ENCODE measurements at places on chromosomes 6 and 20.

DNA sequence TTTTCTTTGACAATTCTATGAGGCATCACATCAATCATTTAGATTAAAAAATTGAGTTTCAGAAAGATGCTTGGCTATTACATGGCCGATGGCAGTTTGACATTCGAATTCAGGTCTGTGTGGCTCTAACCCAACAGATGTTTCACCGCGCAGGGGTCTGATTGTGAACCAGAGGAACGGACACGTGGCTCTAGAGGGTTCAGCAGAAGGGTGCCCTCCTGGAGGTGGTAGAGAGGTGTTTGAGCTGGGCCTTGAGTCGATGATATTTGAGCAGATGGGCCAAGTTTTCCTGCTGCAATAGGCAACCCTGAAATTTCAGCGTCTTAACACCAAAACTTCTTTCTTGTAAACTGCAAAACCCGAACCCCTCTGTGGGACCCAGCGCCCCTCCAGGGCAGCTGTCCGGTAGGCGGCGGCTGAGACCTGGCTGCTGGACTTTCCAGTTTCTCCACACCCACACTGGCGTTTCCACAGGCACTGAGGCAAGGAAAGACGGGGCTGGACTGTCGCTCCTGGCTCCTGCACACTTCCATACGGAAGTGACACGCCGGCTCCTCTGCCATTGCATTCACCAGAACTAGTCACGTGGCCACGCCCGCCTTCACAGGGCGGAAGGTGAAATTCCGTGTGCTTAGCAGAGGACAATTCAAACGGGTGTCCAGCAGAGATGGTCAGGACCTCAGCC is 11.3 kb upstream of the AFDN start:
- no peak overlapping the region for H3K27ac ChIP-seq
- H3K27me3 ChIP-seq = no peaks in the 10 kb centered on the region
- DNase-seq = no peak
- H3K4me3 ChIP-seq = no peak overlapping the region

DNA sequence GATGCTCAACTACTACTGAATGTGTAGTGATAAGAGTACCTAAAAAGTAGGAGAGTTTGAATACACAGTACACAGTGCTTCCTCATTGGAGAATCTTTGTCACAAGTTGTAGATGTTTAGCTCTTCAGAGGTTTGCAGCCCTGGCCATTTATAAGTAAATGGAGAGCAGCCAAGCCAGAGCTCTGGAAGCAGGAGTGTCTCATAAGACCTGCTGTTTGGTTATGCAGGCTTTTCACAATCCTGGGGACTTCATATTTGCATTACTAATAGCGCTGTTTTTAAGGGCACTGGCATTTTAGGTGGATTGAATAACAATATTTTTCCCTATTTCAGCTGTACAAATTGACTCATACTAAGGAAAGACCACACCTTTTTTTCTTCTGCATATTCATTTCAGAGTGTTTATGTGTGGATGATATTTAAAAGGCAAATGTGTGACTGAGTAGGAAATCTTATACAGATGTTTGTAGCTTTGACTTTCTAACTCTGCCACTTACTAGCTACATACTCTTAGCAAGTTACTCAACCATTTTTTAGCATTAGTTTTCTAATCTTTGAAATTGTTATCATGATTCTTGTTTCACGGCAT is 730.5 kb upstream of the MAP3K7 start:
- no peaks in the 10 kb centered on the region for H3K27me3 ChIP-seq
- no peaks in the 10 kb centered on the region for H3K36me3 ChIP-seq
- no peak overlapping the region for H3K27ac ChIP-seq
- no peak for DNase-seq
- no peak overlapping the region for H3K4me3 ChIP-seq

DNA sequence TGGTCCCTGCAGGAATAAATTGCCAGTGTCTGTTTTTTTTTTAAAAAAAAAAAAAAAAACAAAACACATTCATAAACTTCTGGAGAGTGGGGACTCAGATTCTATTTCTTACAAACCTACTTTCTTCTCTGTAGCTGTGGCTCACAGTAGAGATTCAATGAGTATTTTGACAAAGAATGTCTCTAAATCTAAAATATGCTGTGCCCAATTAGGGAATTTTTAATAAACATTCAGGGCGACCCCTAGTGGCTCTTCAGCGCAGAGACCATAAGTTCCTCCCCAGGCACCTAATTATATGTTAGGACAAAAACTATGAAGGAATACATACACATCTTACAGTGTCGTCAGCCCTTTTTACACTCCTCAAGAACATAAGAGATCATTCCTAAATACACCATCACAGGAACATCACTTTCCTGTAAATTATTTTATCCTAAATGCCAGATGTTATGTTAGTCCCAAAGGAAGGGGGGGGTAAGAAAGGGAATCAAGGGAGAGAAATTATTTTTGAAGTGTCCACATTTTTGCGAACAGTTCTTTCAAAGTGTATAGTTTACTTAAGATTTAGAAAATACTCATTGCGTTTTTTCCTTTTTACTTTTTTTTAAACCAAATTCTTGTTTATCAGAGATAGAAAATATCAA is 21.8 kb upstream of the NAA20 start:
- no peak overlapping the region for H3K4me3 ChIP-seq
- H3K27ac ChIP-seq = no peak overlapping the region
- H3K4me1 ChIP-seq = peaks cover 19% of the 10 kb centered on the region
- H3K27me3 ChIP-seq = peaks cover 3% of the 10 kb centered on the region
- H3K36me3 ChIP-seq = peaks cover 20% of the 10 kb centered on the region

DNA sequence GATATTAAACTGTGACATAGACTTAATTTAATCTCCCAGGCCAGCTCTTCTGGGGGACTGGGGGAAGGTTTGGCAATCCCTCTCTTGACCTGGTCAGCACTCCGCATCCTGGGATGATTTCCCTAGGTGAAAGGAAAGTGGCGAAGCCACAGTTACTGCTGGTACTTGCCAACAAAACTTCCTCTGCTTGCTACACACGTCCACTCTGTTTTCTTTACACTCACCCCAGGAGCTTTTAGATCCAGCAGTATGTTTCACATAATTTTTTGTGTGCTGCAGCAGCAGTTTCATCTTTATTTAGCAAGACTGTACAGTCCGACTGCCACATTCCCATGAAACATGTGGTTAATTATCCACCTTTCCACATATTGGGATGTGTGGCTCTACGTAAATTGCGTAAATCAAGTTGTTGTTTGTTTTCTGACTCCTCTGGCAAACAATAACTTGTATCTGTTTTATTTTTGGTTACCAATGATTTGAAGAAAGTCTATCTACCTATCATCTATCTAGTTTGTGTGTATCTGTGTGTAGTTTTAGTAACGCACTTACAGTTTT is 284.0 kb downstream of the PHF3 start:
- H3K36me3 ChIP-seq = no peaks in the 10 kb centered on the region
- peaks cover 4% of the 10 kb centered on the region for H3K27me3 ChIP-seq
- DNase-seq = no peak
- no peak overlapping the region for H3K27ac ChIP-seq
- H3K4me3 ChIP-seq = no peak overlapping the region

DNA sequence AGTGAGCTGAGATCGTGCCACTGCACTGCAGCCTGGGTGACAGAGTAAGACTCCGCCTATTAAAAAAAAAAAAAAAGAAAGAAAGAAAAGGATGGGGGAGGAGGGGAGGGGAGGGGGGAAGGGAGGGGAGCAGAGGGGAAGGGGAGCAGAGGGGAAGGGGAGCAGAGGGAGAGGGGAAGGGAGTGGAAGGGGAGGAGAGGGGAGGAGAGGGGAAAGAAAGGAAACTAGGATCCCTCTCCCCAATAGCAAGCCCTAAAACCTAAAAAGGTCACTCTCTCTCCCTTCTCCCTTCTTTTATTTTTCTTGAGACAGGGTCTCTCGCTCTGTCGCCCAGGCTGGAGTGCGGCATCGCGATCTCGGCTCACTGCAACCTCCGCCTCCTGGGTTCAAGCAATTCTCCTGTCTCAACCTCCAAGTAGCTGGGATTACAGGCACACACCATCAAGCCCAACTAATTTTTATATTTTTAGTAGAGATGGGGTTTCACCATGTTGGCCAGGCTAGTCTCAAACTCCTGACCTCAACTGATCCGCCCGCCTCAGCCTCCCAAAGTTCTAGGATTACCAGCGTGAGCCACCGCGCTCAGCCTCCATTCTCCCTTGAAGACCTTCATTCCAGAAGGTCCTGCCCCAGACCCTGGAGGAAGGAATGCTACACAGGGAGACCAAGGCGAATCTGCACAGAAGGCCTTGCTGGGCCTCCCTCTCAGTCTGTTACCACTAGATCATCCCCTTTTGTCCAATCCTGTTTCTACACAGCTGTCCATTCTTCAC is 45.8 kb upstream of the PIM1 start:
- DNase-seq = no peak
- no peaks in the 10 kb centered on the region for H3K36me3 ChIP-seq

DNA sequence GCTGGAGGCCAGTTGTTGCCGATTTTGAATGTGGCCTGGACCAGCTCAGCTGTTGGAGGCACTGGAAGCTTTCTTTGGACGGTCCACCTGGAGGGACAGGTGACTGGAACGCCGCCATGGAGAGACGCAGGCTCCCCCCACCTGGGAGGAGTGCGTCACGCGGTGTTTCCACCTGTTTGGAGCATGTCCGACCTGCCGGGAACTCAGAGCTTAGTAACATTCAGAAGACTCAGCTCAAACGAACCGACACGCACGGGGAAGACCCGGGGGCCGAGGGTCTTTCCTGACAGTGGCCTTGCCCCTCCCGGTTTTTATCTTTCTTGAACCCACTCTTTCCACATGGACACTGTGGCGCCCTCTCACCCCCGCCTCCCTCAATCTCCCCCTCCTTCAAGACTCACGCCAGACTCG is 141.6 kb downstream of the SMOC2 start:
- H3K4me3 ChIP-seq = no peak overlapping the region
- H3K36me3 ChIP-seq = no peaks in the 10 kb centered on the region
- DNase-seq = no peak
- H3K27me3 ChIP-seq = no peaks in the 10 kb centered on the region
- H3K27ac ChIP-seq = peak overlapping the region; percentile 24

GRCh38 chr6:31055441-31055840 is 45.2 kb downstream of the MUC22 start:
- no peak overlapping the region for H3K4me3 ChIP-seq
- peaks cover 5% of the 10 kb centered on the region for H3K4me1 ChIP-seq
- DNase-seq = no peak
- no peak overlapping the region for H3K27ac ChIP-seq
- no peaks in the 10 kb centered on the region for H3K27me3 ChIP-seq
- no peaks in the 10 kb centered on the region for H3K36me3 ChIP-seq

DNA sequence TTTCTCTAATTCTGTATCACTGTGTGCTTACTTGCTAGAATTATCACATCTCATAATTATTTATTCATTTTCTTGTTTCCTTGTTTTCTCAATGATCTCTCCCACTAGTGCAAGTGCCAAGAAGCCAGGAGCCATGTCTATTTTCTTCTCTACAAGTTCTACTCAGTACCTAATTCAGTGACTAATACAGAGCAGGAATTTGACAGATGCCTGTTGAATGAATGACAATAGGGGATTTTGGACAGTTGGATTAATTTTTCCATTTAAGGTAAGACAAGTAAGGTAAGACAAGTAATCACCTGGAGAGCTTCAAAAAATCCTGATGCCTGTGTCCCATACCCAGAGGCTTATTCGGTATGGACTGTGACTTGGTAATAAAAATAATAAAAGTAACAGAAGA is 81.0 kb downstream of the EDN1 start:
- no peak for DNase-seq
- no peaks in the 10 kb centered on the region for H3K36me3 ChIP-seq
- no peak overlapping the region for H3K4me3 ChIP-seq
- H3K27ac ChIP-seq = no peak overlapping the region
- H3K27me3 ChIP-seq = no peaks in the 10 kb centered on the region
- no peaks in the 10 kb centered on the region for H3K4me1 ChIP-seq

DNA sequence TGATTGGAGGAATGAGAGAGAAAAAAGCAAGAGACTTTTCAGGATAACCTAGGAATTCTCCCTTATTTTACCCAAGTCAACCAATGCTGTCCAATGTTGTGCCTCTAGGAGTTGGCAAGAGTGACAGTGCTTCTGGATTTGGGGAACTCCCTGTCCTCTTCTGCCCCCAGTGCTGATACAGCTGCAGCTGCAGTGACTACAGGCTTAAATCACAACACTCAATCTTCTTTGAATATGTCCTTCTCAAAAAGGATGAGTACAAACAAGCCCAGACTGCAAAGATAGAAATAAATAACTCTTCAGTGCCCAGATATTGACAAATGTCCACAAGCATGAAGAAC is 141.0 kb upstream of the COL21A1 start:
- H3K4me3 ChIP-seq = no peak overlapping the region
- no peaks in the 10 kb centered on the region for H3K4me1 ChIP-seq
- DNase-seq = no peak

All from endothelial cell (in vitro differentiated cells).